HT1080 (cell line): ENCODE measurements at places on chromosomes 4 and X. TPM values are rescaled to one million over a fixed set of nuclear protein-coding genes. Genes with fewer than 3 reads are reported as not detected.
A peak's percentile ranks its signal among the peaks of the same experiment; 100 is the strongest.

GRCh38 chr4:165325732-165326512 lies 1.5 kb upstream of the MSMO1 start:
- peak; percentile 98 for DNase-seq

GRCh38 chrX:57156397-57157049 lies 19.3 kb upstream of the SPIN2A start:
- DNase-seq = peak; percentile 23

DNA sequence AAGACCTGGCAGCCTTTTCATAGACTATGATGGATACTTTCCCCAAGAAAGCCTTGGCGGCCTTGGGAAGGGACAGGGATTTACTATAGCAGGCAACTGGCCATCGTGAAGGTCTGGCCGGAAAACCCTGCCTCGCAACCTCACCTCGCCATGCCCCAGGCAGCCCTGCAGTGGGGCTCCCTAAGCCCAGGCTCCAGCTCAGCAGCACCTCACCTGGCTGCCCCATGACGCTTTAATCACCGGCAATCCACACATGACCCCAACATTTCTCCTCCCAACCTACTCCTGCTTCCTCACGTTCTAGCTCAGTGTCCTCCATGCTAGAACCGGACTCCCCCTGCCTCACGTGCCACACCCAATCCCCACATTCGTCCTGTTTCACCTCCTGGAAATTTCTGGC lies 82.4 kb downstream of the NSUN7 start:
- no peak for DNase-seq

- no peak for DNase-seq
Observed at GRCh38 chrX:9784332-9784731, 1.9 kb upstream of the SHROOM2 start.

DNA sequence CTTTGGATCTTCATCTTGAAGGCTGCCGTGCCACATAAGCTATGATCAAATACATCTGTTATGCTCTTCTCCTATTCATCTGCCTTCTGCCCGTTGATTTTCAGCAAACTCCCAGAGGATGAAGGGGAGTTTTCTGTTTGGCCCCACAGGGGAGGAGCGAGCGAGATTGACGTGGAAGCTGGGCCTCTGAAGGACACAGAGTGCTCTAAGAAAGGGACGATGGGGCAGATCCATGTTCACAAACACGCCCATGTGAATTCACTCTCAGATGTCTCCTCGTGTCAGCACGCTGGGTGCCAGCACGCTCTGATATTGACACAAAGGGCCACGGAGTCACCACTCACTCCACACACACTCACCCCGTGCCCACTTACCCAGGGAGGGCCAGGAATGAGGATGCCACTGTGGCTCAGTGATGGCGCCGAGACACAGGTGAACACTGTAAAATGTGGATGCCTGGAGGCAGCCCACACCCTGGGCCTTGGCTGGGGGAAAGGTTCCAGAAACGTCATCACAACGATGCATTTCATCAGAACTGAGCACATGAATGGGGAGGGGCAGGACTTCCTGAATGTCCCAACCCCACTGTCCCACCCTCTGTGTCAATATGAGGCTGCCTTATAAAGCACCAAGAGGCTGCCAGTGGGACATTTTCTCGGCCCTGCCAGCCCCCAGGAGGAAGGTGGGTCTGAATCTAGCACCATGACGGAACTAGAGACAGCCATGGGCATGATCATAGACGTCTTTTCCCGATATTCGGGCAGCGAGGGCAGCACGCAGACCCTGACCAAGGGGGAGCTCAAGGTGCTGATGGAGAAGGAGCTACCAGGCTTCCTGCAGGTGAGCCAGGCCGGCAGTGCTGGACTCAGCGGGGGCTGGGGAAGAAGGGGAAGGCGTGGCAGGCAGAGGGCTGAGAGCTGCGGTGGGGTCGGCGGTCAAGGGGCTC lies at the start of gene S100P:
TSS of gene S100P (plus strand) at position 648 of the 946 bp plus-strand sequence. CDS start at position 703, 55 bp downstream.
- DNase-seq = no peak

DNA sequence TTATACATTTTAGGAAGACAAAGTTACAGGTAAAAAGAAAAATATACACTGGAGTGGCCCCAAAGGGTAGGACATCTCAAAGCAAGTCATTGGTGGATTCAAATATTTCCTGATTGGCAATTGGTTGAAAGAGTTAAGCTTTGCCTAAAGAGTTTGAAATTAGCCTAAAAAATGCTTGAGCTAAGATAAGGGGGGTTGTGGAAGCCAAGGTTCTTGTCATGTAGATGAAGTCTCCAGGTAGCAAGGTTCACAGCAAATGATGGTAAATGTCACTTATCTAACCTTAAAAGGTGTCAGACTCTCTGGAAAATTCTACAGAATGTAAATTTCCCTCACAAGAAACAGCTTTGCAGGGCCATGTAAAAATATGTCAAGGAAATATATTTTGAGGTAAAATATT lies 596.7 kb downstream of the FAT4 start:
- no peak for DNase-seq

GRCh38 chr4:141347684-141348083 lies 127.0 kb downstream of the ZNF330 start:
- DNase-seq = no peak

The FAT4 gene
- 1.1 TPM in 2 replicates for total RNA-seq

The GAGE13 gene
- total RNA-seq = 9.9 TPM in 1 of 2 replicates, not detected in the other

The PDCL2 gene
- not detected in 2 replicates for total RNA-seq

The DOCK11 gene
- 5.3 and 7.4 TPM in 2 replicates for total RNA-seq

The SPANXA1 gene
- 0.23 and 0.34 TPM in 2 replicates for total RNA-seq
